ENCODE measurements at places on chromosomes 5 and 9.

GRCh38 chr9:72204062-72204461 lies 54.8 kb downstream of the GDA start:
- no peak for DNase-seq

- no peak for DNase-seq
Measured at GRCh38 chr5:148457183-148457620, 73.4 kb downstream of the FBXO38 start.

GRCh38 chr9:96031366-96031824 lies 155.9 kb downstream of the ERCC6L2 start:
- no peak for DNase-seq

- no peak for DNase-seq
Measured at GRCh38 chr9:91494751-91495150, 71.1 kb upstream of the NFIL3 start.

GRCh38 chr9:4549751-4550295 lies 59.6 kb downstream of the SLC1A1 start:
- DNase-seq: no peak

DNA sequence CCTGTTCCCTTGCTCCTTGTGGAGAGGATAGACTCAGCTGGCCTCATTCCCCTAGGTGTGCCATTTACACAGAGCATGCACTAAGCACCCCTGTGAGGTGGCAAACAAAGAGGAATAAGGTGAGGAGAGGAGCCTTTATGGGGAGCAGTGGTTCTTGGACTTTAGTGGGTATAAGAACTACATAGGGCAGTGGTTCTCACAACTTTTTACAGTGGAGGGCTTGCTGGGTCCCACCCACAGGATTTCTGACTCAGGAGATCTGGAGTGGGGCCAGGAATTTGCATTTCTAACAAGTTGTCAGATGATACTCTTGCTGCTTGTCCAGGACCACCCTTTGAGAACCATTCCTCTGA lies 42.0 kb downstream of the CSF1R start:
- no peak for DNase-seq

GRCh38 chr9:130770679-130771442 lies 64.2 kb upstream of the ABL1 start:
- DNase-seq: no peak

GRCh38 chr9:132811985-132812384 lies 66.1 kb downstream of the AK8 start:
- DNase-seq: no peak

- no peak for DNase-seq
Measured at GRCh38 chr5:73136055-73136562, 15.7 kb downstream of the TMEM171 start.

DNA sequence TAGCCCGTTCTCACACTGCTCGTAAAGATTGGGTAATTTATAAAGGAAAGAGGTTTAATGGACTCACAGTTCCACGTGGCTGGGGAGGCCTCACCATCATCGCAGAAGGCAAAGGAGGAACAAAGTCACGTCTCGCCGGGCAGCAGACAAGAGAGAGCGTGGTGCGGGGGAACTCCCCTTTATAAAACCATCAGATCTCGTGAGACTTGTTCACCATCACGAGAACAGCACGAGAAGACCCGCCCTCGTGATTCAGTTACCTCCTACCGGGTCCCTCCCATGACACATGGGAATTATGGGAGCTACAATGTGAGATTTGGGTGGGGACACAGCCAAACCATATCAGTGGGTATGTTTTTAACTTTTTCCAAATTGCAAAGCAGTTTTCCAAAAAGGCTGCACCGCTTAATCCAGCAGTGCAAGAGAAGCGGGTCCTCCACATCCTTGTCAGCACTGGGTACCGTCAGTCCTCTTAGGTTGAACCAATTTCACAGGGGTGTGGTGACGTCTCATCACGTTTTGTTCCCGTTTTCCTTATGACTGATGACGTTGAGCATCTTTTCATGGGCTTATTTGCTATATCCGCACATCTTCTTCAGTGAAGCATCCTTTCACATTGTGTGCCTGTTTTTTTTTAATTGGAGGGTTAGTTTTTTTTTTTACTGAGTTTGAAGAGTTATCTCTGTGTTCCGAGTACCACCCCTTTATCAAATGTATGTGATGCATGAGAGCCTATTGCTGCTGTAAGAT lies 8.0 kb upstream of the FCN2 start:
- DNase-seq: no peak

DNA sequence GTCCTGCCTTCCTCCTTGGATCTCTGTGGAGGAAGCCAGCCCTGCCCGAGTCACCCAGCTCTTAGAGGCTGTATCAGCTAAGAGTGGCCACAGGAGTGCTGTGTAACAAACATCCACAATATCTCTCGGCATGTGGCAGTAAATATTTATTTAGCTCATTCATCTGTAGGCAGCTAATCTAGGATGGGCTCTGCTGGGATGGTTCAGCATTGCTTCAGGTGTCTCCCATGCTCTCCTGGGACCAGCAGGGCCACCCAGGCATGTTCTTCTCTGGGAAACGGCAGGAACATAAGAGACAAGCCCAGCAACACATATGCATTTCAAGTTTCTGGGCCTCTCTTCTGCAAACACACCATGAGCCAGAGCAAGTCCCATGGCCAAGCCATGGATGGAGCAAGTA lies 56.1 kb downstream of the HRH2 start:
- DNase-seq: no peak

DNA sequence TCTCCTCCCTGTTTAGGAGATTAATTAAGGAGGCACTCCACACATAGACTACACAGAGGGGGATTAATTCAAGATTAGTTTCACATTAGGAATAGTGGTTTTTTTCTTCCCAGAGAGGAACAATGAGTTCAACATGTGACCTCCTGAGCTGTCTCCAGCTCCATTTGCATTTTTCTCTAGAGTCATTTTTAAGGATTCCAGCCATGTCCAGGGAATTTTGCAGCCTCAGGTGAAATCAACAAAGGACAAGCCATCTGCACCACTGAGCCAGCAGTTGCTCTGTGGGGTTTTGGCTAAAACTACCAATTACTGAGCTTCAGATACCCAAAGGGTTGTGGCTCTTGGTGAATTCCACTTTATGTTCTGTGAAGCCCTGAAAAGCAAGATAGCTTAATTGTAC lies 258.5 kb upstream of the PPP1R2B start:
- no peak for DNase-seq

- DNase-seq: no peak
Measured at GRCh38 chr9:12955510-12956163, 180.8 kb downstream of the LURAP1L start.

DNA sequence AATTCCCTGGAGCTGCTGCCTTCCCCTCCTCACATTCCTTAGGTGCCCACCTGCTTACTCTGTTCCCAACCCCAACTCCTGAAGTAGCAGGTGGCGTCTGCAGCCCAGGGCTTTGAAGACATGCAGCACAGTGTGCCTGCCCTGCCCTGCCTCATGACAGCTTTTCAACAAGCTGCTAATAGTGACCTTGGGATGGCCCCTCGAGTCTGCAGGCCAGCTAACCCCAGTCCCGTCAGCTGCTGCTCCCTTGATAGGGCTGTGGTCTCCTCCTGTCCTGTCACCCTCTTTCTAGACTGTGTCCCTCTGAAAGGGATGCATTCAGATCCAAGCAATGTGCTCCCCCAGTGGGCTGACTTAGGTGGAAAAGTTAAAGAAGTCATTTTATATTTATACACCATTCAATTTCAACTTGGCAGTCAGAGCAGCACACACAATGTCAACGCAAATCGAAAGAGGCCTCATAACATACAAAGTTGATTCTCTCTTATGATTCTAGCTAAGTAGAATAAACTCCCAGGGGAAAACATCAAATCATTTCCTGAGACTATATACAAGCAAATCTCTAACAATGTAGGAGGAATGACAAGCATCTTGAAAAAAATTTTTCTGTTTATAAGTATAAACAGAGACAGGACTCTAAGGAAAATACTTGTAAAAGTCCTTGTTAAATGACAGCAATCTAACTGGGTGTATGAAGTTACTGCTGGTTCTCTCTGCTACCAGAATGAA lies 37.9 kb downstream of the ADRB2 start:
- no peak for DNase-seq

DNA sequence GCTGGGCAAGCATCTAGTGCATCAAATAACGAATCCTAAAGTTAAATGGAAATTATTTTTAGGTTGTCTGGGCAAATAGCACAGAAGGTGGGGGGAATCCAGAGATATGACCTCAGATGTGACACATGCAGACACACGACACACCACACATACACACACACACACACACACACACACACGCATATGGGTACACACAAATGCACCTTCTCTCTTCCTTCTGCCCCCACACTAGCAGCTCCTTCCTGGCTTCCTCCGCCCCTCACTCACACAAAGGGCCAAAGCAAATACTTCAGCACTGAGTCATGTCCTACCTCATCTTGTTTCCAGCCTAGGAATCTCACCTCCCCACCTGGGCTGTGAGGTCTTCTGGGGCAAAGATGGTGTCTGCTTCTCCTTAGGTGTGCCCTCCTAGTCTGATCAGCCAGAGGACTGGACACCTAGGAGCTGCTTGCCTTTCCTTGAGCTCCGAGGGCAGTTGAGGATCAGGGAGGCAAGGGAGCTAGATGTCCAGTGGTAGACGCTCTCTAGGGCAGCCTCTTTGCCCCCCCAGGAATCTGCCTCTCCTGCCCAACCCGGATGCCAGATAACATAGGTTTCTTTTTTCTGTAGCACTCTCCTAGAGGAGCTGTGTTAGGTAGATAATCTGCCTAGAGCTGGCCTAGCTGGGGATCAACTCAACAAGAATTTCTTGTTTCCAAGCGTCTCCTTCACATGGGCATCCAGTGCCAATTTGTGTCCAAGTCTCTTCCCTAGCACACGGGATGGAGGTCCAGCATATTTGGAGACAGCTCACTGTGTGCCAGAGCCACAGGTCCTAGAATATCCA lies 14.3 kb upstream of the JADE2 start:
- DNase-seq: no peak

GRCh38 chr9:76018761-76019160 lies 128.3 kb downstream of the PCSK5 start:
- DNase-seq: no peak

- DNase-seq: peak; percentile 54
Measured at GRCh38 chr9:127968700-127969383, 11.9 kb downstream of the EEIG1 start.

DNA sequence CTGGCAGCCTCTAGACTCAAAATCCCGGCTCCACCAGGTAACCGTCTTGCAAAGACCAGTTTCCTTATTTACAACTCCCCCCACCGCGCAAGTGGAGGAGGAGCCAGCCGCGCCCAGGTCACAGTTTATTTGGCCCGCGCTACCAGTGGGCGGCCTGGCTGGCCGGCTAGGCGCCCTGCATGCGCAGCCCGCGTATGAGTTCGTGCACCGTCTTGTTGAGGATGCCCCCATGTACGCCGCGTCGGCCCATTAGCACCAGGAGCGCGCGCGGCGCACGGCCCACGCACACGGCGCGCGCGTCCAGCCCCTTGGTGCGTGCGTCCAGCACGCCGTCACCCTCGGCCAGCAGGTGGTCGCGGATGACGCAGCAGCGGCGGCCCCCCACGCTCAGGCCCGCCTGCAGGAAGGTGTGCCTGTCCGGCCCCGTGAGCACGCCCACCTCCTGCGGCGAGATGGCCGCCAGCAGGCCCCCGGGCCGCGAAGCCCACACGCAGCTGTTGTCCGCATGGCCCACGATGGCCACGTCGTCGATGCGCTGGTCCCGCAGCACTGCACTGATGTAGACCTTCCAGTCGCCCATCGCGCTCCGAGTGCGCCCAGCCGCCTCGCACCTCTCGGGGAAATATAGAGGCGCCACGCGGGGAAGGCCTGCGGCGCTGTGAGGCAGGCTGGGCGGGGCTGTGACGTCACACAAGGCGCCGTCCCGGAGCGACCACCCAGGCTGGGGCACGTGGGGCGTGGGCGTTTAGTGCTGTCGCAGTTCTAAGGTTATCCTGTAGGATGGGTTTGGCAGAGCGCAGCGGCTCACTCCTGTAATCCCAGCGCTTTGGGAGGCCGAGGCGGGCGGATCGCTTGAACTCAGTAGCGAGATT lies at the start of gene PFN3:
PFN3 (minus strand) TSS at position 665 of the 872 bp plus-strand sequence; CDS start at position 580, 85 bp downstream.
- no peak for DNase-seq

DNA sequence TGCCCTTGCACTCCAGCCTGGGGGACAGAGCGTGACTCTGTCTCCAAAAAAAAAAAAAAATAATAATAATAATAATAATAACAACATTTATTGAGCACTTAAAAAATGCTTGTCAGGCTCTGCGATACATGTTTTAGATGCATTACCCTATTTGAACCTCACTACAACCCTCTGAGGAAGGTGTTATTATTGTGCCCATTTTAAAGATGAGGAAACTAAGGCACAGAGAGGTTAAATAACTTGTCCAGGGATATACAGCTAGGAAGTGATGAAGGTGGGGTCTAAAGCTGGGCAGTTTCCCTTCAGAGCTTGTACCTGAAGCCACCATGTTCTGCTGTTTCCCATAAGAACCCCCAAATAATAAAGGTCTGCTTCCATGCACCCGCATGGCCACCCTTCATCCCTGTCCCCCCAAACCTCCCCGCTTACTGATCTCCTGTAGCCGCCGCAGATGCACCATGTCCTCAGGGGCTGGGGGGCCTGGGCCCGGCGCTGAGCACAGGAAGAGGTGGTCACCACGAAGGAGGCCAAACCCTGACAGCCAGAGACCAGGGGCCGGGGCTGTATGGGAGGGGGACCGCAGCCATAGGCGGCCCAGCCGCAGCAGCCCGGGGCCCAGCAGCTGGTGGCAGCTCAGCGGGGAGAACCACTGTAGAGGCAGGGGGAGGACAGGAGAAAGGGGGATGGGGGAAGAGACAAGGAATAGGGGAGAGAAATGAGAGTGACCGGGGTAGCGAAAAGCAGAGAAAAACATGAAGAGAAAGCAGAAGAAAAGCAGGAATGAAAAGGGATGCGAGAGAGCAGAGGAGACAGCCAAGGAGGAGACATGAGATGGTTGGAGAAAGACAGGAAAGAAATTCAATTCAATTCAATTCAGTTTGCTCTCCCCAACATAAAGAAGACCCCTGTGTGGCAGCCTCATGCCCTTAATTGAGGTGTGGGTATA lies 15.1 kb upstream of the FCHSD1 start:
- DNase-seq: no peak

- DNase-seq: no peak
Measured at GRCh38 chr9:75960551-75960950, 70.1 kb downstream of the PCSK5 start.

DNA sequence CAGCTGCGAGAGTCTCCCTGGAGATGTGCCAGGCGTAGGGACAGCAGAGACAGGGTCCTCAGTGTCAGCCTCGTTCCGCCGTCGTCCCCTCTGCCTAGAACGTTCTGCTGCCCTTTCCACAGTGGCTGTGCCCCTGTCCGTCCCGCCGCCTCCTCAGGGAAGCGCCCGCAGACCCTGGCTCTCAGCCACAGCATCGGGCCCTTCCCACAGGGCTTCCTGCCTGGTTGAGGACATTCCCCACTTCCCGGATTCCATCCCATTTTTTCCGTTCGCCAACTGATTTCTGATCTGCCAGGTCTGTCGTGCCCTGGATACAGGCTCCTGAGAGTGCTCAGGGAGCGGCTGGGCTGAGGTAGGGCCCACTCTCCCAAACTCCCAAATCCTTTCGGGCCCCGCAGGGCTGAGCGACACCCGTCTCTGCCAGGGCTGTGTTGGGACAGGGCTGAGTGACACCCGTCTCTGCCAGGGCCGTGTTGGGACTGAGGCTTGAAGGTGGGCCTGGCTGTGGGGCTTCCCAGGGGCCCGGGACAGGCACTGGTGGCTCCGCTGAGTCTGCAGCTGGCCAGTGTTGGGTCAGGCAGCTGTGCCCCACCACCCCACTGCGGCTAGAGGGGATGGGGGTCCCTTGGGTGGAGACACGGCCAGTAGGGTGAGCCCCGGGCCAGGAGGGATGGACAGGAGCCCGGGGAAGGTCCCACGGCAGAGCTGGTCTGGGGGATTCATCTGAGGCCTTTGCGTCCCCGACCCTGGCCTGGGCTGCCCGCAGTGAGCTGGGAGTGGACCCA lies 15.9 kb downstream of the DNLZ start:
- no peak for DNase-seq

GRCh38 chr5:103465891-103466290 lies 96.7 kb downstream of the NUDT12 start:
- DNase-seq: no peak

All from HS-5 (cell line).